ENCODE measurements at places on chromosomes 13 and 19. TPM values are rescaled to one million over a fixed set of nuclear protein-coding genes. Genes with fewer than 3 reads are reported as not detected.
A peak's percentile ranks its signal among the peaks of the same experiment; 100 is the strongest.

Gene LIM2
- total RNA-seq = not detected

Gene ICAM4
- total RNA-seq = 1.4 TPM

- DNase-seq = no peak
Measured at GRCh38 chr13:46134961-46135522, 30.2 kb upstream of the CPB2 start.

Gene DACT3
- total RNA-seq = 0.42 TPM

GRCh38 chr19:28242317-28242927 lies 970.5 kb downstream of the UQCRFS1 start:
- DNase-seq = peak; percentile 59

DNA sequence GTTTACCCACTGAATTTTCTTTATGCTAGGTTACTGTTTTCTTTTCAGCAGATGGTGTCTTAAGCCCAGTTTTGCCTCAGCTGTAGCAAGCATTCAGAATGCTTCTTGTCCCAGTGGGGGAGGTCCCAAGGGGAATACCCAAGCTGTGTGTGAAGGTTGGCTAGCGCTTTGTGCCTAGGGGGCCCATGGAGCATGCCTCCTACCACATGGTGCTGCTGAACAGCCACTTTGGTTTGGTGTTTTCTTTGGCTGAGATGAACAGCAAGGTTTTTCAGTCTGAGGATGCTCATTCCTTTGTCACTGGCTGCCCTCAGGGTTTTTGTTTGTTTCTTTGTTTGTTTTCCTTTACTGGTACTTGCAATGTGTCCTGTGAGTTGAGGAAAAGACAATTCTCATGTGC lies 99.0 kb downstream of the PCDH20 start:
- no peak for DNase-seq

DNA sequence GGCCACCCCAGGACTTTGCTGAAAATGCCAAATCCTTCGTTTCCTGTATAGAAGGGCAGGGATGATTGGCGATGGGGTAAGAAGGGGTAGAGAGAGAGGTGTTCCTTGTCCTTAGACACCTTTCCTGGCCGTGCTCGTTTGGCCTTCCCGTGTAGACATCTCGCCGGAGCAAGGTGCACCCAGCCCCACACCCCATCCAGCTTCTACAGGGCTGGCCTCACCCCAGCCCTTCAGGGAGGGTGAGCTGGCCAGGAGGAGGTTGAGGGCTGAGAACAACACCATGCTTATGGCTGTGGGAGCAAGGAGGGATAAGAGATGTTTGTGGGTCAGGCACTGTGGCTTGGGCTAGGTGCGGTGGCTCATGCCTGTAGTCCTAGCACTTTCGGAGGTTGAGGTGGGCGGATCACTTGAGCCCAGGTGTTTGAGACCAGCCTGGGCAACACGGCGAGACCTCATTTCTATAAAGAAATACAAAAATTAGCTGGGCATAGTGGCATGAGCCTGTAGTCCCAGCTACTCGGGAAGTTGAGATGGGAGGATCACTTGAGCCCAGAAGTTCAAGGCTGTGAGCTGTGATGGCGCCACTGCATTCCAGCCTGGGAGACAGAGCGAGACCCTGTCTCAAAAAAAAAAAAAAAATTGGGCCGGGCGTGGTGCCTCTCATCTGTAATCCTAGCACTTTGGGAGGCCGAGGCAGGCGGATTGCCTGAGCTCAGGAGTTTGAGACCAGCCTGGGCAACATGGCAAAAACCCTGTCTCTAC lies 15.5 kb downstream of the SMARCA4 start:
- no peak for DNase-seq

Gene ZNF709
- 2.4 TPM for total RNA-seq

GRCh38 chr13:57865600-57866294 lies 234.2 kb downstream of the PCDH17 start:
- DNase-seq = no peak

Gene LRRC63
- total RNA-seq = 1.0 TPM

Gene EFNA2
- not detected for total RNA-seq

All from activated CD4-positive, alpha-beta T cell treated with anti-CD3 and anti-CD28 coated beads, Interleukin-2, amount 10 ng/mL, durations not matched to agents 7 days and 5 days (primary cell).